ENCODE measurements at places on chromosomes 11 and 22.
A peak's percentile ranks its signal among the peaks of the same experiment; 100 is the strongest.

DNA sequence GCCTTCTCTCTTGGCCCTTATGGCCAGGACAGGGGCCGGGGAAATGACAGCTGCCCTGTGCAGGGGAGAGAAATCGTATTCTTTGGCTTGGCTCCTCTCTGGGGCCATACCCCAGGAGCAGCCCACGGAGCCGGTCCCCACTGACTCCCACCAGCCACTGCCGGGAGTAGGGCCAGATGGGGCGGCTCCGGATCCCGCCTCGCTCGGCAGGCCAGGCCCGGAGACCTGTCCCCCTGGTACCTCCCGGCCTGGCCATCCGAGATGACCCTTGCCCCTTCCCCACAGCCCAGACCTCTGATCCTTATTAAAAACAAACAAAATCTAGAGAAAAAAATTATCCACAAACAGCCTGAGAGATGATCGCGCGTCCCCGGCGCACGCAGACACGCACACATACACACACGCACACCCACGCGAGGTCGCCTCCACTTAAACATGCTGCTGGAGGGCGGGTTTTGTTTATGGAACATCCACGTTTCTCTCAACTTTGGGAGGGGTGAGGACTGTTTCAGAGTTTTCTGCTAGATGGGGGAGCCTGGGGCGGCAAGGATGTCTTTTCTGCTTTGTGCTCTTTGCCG lies 59.1 kb downstream of the IGLL1 start:
- peak; percentile 72 for DNase-seq

- DNase-seq: no peak
These were observed 119.9 kb upstream of the RASSF10 start for GRCh38 chr11:12889243-12889642.

GRCh38 chr22:30902496-30903357 lies 65.8 kb downstream of the MORC2 start:
- no peak for DNase-seq

- no peak for DNase-seq
These were observed 25.8 kb downstream of the GGTLC2 start for GRCh38 chr22:22670076-22670795.

GRCh38 chr11:121439337-121439736 lies 12.8 kb upstream of the SORL1 start:
- no peak for DNase-seq

DNA sequence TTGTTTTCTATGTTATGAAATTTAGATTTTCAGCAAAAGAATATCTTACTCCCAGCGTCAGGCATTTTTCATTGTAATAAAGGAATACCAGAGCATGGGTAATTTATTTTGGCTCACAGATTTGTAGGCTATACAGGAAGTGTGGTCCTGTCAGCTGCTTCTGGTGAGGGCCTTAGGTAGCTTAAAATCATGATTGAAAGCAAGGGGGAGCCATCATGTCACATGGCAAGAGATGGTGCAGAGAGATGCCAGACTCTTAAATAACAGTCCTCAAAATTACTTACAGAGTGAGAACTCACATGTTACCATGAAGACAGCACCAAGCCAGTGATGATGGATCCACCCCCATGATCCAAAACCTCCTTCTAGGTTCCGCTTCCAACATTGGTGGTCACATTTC lies 825.0 kb upstream of the CHORDC1 start:
- DNase-seq: no peak

- DNase-seq: no peak
These were observed 5.3 kb downstream of the OR51F2 start for GRCh38 chr11:4826425-4826824.

- DNase-seq: no peak
These were observed 68.1 kb downstream of the IMMP1L start for GRCh38 chr11:31441296-31441695.

DNA sequence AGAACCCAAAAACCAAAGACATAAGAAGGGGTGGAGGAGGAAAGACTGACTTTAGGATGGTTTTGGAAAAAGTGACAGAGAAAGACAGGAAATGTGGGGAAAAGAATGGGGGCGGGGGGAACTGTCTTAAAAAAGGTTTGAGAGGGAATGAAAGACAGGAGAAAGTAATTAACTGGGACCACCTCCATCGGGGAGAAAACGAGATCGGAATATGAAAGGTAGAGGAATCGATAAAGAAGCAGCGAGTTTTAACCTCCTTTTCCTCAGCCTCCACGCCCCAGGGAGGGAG lies 524 bp downstream of the MTMR2 start:
- no peak for DNase-seq

DNA sequence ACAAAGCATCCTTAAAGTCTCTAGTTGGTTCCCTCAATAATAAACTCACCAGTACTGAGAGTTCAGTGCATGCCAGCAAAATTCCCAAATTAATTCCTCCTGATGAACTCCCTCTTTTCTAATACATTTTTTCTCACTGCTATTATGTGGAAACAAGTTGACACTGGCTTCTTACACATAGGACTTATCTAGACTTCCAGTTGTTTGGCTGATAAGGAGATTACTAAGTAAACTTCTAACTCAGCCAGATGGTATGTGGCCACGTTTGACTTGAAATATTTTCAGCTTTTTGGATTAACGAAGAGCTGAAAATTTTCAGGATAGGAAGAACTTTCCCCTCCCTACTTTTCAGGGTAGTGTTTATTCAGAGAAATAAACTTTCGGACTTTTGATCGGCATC lies 1154.2 kb upstream of the TENM4 start:
- DNase-seq: no peak

DNA sequence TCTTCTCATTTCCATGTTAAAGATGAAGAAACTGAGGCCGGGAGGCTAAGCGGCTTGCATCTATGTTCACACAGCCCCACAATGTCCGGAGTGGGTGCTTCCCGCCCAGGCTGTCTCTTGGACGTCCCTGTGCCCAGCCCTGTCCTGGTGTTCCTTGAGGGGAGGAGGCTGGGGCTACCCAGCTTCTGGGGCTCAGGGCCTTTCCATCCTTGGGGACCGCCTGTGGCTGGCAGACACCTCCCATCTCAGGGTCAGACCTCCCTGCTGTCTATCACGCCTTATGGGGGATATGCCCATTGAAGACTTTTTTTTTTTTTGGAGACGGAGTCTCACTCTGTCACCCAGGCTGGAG lies 95.5 kb downstream of the WNT7B start:
- peak; percentile 16 for DNase-seq

DNA sequence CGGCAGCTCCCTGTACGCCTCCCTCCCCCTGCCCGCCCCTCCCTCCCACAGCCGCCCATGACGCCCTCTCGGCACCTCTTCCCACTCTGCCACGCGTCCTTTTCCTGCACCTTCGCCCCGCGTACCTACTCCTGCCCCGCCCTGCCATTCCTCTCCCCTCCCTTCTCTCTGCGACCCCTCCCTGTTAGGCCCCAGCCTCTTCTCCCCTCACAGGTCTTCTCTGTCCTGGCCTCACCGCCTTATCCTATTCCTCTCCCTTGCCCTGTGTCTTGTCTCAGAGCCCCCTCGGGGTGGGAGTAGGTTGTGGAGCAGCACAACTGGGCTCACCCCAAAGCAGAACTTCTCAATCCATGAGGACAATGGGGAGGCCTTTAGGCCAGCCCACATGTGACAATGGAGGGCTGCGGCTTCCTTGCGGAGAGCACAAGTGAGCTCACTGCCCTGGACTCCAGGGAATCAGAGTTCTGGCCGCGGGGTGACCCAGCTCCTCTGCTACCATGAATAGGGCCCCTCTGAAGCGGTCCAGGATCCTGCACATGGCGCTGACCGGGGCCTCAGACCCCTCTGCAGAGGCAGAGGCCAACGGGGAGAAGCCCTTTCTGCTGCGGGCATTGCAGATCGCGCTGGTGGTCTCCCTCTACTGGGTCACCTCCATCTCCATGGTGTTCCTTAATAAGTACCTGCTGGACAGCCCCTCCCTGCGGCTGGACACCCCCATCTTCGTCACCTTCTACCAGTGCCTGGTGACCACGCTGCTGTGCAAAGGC lies 539 bp downstream of the SLC35C1 start:
- DNase-seq: peak; percentile 61

GRCh38 chr11:70483917-70484316 lies 85.6 kb downstream of the CTTN start:
- no peak for DNase-seq

- peak; percentile 96 for DNase-seq
These were observed 27.6 kb downstream of the TENM4 start for GRCh38 chr11:79413268-79413667.

- DNase-seq: peak; percentile 62
These were observed 16.4 kb upstream of the UPK3A start for GRCh38 chr22:45268167-45268957.

GRCh38 chr22:40314041-40314440 lies 32.3 kb upstream of the ADSL start:
- DNase-seq: no peak

GRCh38 chr11:75743711-75744563 lies 24.6 kb upstream of the DGAT2 start:
- DNase-seq: no peak

GRCh38 chr11:118625976-118626375 lies 18.6 kb downstream of the PHLDB1 start:
- DNase-seq: no peak

GRCh38 chr11:31248768-31249167 lies 120.8 kb downstream of the DCDC1 start:
- no peak for DNase-seq

GRCh38 chr11:33389635-33390034 lies 132.5 kb downstream of the HIPK3 start:
- no peak for DNase-seq

DNA sequence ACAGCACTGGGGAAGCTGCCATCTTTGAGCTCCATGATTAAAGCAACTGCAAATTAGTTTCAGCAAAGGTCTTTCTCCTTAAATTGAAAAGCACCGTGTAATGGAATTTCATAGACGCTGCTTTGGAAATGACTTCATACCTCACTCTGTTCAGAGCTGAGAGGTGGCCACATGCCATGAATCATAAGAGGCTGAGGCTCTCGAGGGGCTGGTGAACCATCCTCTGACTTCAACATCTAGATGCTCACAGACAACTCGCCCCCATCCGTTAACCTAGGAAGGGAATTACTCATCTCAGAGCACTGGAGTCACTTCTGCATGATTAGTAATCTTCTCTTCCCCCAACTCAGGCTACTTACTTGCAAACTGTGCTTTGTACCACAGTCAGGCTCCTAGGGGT lies 122.3 kb downstream of the RCN1 start:
- DNase-seq: no peak

DNA sequence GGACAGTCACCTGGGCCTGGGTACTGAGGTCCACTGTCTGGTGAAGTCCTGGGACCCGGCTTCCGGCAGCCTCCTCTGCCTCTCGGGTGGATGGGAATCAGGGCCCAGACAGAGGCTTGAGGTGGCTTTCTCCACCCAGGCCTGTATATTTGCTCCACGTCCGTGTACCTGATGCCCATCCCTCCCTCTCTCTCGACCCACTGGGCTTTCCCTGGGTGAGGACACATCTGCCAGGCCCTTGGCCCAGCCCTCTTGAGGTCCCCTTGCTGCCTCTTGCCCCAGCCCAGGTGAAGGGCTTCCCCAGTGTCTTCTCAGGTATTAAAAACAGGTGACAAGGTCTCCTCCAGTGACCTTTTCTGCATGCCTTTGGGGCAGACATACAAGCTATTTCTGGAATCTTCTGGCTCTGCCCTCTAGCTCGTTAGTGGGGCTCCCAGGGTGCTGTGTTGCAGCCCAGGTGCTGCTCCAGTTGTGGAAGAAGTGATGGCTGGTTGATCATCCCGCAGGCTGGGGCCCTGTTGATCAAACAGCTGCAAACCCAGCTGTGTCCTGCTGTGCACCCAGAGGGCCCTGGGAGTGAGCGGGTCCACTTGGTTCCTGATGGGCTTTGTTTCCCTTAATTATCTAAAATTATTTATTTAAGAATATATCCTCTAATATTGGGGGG lies 25.5 kb upstream of the ACR start:
- no peak for DNase-seq

GRCh38 chr22:20464096-20464614 lies 26.5 kb upstream of the SCARF2 start:
- DNase-seq: no peak

DNA sequence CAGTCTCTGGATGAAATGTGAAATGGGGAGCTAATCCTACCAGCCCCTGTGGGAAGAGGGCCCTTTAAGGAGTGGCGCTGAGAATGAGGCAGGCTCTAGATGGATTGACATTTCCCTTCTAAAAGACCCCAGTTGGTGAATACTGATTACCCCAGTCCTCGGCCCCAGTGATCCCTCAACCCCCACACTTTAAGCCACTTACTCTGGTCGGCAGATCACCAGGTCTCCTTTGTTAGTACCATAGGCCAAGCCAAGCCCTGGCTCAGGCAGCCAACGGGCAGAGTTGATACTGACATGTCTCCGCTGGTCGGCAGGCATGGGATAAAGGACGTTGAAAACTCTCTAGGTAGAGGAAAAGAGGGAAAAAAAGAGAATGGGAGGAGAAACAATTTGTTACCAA lies 26.1 kb upstream of the CHRM4 start:
- DNase-seq: no peak

GRCh38 chr11:31824332-31824878 lies 13.3 kb upstream of the PAX6 start:
- DNase-seq: no peak

GRCh38 chr11:116700586-116701220 lies 72.1 kb downstream of the BUD13 start:
- DNase-seq: no peak

DNA sequence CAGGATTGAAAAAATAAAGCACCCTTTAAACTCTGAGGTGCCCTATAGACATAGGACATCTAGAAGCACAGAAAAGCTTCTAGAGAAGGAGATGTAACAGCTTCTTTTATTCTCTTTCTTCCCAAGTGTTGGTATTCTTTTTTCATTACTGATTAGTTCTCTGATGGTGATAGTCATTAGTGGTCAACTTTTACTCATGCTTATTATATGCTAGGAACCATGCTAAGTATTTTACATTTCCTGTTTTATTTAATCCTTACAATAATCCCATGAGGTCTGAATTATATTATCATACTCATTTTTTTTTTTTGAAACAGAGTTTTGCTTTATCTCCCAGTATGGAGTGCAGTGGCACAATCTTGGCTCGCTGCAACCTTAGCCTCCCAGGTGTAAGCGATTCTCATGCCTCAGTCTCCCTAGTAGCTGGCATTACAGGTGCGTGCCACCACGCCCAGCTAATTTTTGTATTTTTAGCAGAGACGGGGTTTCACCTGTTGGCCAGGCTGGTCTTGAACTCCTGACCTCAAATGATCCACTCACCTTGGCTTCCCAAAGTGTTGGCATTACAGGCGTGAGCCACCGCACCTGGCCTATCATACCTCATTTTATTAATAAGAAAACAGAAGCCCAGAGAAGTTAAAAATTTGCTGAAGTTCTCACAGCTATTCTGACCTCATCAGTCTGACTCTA lies 3.0 kb downstream of the C11orf52 start:
- no peak for DNase-seq

GRCh38 chr22:19576460-19577421 lies 52.5 kb upstream of the CLDN5 start:
- no peak for DNase-seq

GRCh38 chr11:129251067-129251466 lies 58.9 kb upstream of the ARHGAP32 start:
- no peak for DNase-seq

DNA sequence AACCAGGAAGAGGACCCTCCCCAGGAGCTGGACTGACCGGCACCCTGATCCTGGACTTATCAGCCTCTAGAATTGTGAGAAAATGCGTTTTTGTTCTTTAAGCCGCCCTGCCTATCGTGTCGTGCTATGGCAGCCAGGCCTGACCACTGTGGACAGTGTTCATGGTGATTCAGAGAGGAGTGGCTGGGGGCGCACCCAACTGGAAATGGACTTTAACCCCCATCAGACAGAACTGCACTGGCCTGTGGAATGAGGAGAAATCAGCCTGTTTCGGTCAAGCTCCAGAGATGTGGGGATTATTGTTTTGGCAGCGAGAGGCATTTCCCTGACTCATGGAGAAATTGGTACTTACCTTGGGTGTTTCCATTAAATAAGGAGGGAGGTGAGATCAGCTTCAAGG lies 1437.8 kb downstream of the BRD1 start:
- DNase-seq: no peak

All from right hindlimb (tissue), 1 donor.